Mesenchymal stem cell (in vitro differentiated cells and primary cell): ENCODE measurements at places on chromosomes 2 and 18.

GRCh38 chr2:45591073-45591472, 20.0 kb downstream of the SRBD1 start:
- no peak for DNase-seq

- peak; percentile 28 for DNase-seq
Measured at GRCh38 chr18:57833441-57834101, 30.5 kb upstream of the ATP8B1 start.

GRCh38 chr2:177237932-177238331, 25.3 kb downstream of the HNRNPA3 start:
- no peak for DNase-seq

DNA sequence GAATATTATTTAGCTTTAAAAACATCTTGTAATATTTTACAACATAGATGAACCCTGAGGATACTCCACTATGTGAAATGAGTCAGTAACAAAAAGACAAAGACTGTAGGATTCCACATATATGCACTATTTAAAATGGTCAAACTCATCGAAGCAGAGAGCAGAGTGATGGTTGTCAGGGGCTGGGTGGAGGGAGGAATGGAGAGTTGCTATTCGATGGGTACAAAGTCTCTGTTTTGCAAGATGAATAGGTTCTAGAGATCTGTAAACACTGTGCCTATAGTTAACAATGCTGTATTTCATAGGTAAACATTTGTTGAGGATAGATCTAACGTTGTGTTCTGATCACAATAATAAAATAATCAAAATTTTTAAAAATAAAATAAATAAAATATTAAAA, 1675.9 kb upstream of the CELF4 start:
- no peak for DNase-seq

- DNase-seq = no peak
Measured at GRCh38 chr2:160609346-160609745, 115.7 kb upstream of the RBMS1 start.

GRCh38 chr2:177165061-177165583, 47.5 kb upstream of the HNRNPA3 start:
- DNase-seq = peak; percentile 59

- DNase-seq = no peak
Measured at GRCh38 chr2:11947956-11948355, 201.5 kb downstream of the LPIN1 start.
